ENCODE measurements at places on chromosomes 2 and 18. TPM values are rescaled to one million over a fixed set of nuclear protein-coding genes. Genes with fewer than 3 reads are reported as not detected.

Gene TOGARAM2
- 4.9 TPM for total RNA-seq

Gene EFR3B
- 1.4 TPM for total RNA-seq

DNA sequence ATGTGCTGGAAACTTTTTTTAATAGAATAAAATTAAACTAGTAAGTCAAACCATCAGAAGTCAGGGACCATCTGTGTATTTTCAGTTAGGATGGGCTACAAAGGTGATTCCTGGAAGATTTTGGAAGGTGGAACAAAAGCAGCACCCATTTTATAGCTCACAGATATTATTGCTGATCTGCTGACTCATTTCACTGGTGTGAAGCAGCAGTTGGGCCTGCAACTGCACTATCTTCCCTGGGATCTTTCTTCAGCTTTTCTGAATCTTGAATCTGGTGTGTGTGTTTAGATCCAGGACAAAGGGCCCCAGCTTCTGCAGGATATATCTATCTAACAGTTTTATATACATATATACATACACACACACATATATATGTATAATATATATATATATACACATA lies 35.6 kb upstream of the BCL11A start:
- no peak overlapping the region for H3K27ac ChIP-seq
- no peak overlapping the region for H3K4me3 ChIP-seq
- H3K27me3 ChIP-seq, result peaks cover 4% of the 10 kb centered on the region
- DNase-seq, result no peak

DNA sequence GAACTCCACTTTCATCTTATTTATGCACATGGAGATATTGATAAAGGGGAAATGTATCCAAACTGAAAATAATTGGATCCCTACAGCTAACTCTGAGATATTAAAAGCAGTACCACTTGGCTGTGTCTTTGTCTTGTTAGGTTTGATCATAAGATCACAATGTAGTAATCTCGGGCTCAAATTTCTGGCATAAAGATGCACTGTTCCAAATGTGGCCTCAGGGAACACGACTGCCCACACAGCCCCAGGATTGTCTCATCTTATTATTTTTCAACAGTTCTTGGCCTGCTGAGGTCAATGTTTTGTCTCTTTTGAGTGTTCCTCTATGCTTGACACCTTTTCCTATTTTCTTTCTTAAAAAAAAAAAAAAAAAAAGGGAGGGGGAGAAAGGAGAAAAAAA lies 114.1 kb downstream of the GBX2 start:
- H3K4me3 ChIP-seq, result no peak overlapping the region
- H3K36me3 ChIP-seq, result peaks cover 19% of the 10 kb centered on the region
- no peak overlapping the region for H3K27ac ChIP-seq
- H3K27me3 ChIP-seq, result no peaks in the 10 kb centered on the region

DNA sequence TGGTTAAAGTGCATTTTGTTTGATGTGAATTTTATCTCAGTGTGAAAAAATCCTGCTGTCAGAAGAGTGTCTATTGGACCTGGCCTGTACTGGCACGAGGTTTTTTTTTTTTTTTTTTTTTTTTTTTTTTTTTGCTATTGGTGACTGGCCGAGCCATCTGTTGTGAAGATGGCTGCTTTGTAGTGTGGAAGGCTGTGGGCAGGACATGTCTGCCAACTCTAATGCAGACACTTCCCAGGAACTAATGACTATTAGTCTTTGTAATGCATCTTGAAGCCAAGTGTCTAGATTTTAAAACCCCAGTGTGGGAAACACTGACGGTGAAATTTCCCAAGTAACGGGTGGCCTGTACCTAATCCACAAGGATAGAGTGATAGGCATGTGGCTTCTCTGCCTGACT lies 34.3 kb downstream of the ZAP70 start:
- no peak for DNase-seq
- H3K27ac ChIP-seq, result no peak overlapping the region
- peaks cover 2% of the 10 kb centered on the region for H3K4me1 ChIP-seq
- no peak overlapping the region for H3K4me3 ChIP-seq

Gene TXNDC9
- total RNA-seq, result 24.1 TPM

Gene SP140
- total RNA-seq, result 0.98 TPM

GRCh38 chr18:53735526-53735925 lies 488.9 kb downstream of the MBD2 start:
- no peak overlapping the region for H3K4me3 ChIP-seq
- H3K27me3 ChIP-seq, result no peaks in the 10 kb centered on the region
- DNase-seq, result no peak
- H3K4me1 ChIP-seq, result no peaks in the 10 kb centered on the region
- H3K27ac ChIP-seq, result no peak overlapping the region

Gene VWC2L
- not detected for total RNA-seq

GRCh38 chr2:147619808-147620207 lies 225.0 kb upstream of the ACVR2A start:
- H3K36me3 ChIP-seq, result no peaks in the 10 kb centered on the region
- no peaks in the 10 kb centered on the region for H3K27me3 ChIP-seq
- H3K4me3 ChIP-seq, result no peak overlapping the region
- H3K27ac ChIP-seq, result no peak overlapping the region
- no peak for DNase-seq
